Forelimb muscle (tissue), 1 donor: ENCODE measurements at places on chromosomes 13 and 19.

- DNase-seq = no peak
Observed at GRCh38 chr13:37345869-37346268, 240.4 kb upstream of the CSNK1A1L start.

DNA sequence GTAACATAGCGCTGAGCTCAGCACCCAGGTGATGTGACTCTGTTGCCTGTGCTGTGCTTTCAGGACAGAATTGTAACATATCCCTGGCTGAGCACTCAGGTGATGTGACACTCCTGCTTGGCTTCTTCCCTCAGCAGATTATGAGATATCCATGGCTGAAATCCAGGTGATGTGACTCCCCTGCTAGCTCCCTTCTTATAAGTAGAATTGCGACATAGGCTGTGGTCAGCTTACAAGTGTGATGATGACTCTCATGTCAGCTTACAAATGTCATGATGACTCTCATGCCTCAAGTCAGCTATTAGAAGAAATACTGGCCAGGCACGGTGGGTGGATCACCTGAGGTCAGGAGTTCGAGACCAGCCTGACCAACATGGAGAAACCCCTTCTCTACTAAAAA lies 14.3 kb upstream of the ZNF429 start:
- DNase-seq = no peak

DNA sequence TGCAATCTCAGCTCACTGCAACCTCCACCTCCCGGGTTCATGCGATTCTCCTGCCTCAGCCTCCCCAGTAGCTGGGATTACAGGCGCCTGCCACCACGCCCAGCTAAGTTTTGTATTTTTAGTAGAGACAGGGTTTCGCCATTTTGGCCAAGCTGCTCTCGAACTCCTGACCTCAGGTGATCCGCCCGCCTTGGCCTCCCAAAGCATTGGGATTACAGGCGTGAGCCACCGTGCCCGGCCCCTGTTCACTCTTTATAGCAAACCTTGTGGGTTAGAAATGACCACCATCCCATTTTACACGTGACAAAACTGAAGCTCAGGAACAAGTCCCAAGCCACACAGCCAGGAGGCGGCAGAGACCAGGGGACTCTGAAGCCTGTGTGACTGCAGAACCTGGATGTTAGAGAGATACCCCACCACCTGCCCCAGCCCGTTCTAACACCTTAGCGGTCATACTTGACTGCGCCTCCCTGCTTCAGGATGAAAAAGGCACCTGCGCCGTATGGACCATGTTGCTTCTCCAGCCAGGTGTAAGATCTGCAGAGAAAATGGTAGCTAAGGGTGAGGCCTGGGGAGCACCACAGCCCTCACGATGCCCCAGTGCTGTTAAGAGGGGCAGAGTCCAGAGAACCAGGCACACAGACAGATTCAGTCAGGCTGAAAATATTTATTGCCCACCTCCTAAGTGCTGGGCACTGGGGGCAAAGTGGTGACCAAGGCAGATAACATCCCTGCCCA lies 3.6 kb downstream of the DMAC2 start:
- DNase-seq = no peak

DNA sequence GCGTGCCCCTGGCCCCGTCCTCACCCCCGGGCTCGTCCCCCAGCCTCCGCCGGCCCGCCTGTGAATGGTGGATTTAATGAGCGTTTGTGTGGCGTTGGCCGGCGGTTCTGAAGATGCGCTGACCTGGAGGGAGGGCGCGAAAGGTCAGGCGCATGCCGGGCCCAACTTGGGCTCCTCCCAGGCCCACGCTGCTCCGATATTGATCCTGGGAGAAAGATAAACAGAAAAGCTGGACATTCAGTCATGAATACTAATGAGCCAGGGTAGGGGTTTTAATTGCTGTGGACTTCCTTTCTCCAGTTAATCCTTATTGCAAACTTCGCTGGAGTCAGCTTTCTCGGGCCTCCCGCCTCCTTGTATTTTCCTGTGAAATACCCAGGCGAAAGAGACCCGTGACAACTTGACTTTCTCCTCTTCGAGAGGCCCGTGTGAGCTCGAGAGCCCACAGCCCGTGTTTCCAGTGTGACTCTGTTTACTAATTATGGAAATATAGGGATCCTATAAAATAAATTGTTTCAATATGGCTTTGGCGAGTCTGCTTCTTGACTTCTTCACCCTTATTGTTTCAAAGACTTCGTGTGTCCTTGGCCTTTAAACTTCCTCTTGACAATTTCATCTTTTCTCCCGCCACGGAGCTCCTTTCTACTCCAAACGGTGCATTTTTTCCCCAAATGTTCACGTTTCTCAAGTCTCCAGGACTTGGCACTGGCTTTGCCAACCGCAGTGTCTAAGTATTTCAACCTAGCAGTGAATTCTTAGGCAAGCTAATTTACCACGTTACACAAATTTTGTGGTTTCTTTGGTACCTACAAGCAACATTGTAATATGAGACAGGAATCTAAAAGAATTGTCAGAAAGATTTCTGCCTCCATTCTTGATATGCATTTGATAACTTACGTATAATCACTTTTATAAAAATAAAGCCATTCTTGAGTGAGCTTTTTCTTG lies 10.5 kb downstream of the ZIC2 start:
- DNase-seq = no peak

GRCh38 chr13:28488376-28489005 lies 6.4 kb downstream of the FLT1 start:
- DNase-seq = no peak

GRCh38 chr19:19490214-19490968 lies 25.0 kb downstream of the TSSK6 start:
- DNase-seq = peak; percentile 84

DNA sequence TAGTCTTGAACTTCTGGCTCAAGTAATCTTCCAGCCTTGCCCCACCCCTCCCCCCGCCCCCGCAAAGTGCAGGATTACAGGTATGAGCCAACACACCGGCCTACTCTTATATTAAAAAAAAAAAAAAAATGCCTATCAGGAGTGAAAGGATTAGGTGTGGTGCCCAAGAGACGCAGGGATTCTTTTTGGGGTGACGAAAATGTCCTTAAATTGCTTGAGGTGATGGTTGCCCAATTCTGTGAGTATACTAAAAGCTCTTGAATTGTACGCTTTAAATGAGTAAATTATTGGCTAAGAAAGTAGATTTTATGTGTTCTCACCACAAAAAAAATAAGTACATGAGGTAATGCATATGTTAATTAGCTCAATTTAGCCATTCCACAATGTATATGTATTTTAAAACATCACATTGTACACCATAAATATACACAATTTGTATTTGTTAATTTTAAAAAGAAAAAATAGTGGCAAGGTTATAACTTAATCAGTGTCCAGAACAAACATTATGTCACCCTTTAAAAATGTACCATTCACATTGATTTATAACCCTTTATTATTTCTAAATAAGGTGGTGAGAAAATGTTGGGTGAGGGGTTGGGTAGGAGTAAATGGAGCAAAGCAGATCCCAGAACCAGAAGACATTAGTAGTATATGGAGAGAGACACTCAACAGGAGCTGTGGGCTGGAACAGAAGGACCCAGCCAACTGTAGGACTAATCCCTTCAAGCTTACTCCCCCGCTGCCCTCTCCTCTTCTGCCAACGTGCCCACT lies 3.9 kb downstream of the IGSF23 start:
- no peak for DNase-seq

GRCh38 chr13:21579754-21580316 lies 24.1 kb downstream of the MICU2 start:
- no peak for DNase-seq

- DNase-seq = no peak
Observed at GRCh38 chr13:101896541-101896940, 444.1 kb downstream of the ITGBL1 start.

GRCh38 chr13:70616847-70617246 lies 508.6 kb upstream of the KLHL1 start:
- no peak for DNase-seq

DNA sequence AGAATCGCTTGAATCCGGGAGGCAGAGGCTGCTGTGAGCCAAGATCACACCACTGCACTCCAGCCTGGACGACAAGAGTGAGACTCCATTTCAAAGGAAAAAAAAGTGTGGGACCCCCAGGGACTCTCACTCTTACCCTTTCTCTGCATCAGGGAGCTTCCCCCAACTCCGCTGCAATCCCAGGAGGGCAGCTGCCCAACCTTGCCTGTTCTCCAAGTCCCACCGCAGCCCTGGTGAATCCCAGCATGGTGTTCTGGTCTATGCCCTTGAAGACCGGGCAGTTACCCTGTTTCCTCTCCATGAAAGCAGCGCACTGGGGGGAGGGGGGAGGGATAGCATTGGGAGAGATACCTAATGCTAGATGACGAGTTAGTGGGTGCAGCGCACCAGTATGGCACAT lies 35.7 kb upstream of the DPRX start:
- DNase-seq = no peak

- no peak for DNase-seq
Observed at GRCh38 chr13:50446611-50447010, 396.9 kb downstream of the DLEU7 start.

- DNase-seq = no peak
Observed at GRCh38 chr13:111971891-111972780, 94.8 kb upstream of the SOX1 start.

- DNase-seq = no peak
Observed at GRCh38 chr13:79196843-79197242, 209.2 kb downstream of the RBM26 start.

DNA sequence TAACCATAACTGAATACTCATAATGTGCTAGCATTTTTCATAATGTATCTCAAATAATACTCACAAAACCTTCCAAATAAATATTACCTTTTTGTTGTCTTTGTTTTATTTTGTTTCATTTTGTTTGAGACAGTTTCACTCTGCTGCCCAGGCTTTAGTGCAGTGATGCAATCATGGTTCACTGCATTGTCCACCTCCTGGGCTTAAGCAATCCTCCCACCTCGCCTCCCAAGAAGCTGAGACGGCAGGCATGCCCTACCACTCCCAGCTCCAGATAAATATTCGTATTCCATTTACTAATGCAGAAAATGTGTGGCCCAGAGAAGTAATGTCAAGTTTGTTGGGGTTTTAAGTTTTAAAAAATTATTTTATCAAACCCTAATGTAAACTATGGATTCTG lies 739.1 kb downstream of the GPC5 start:
- no peak for DNase-seq

DNA sequence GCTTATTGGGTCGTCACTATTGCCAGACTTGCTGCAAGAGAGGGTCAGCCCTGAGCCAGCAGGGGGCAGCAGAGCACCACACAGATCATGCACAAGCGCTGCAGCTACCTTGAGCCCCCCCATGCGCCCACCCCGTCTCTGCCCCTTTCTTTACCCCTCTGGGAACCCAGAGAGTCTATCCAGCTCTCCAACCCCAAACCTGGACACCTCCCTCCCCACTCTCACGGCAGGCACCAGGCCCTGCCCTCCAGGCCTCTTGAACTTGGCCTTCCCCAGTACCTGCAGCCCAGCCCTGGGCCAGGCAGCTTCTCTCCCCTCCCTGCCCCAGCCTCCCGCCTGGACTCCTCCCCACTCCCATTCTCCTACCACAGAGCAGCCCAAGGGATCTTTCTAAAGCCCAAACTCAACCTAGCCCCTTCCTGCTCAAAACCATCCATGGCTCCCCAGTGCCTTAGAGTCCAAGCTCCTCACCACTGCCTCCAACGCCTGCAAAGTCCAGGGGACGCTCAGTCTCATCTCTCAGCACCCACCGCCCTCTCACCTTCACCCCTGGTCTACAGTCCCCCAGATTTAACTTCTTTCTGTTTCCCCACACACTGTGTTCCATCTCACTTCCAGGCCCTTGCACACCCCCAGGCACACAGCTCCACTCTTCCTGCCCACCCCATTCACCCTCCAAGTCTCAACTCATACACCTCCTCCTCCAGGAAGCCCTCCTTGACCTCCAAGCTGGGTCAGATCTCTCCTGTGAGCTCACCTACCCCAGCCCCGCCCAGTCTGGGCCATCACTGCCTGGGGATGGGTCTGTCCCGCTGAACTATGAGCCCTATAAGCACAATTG lies 9.4 kb upstream of the CEACAM16 start:
- no peak for DNase-seq

- DNase-seq = no peak
Observed at GRCh38 chr19:10655457-10656312, 1.5 kb downstream of the ILF3 start.

DNA sequence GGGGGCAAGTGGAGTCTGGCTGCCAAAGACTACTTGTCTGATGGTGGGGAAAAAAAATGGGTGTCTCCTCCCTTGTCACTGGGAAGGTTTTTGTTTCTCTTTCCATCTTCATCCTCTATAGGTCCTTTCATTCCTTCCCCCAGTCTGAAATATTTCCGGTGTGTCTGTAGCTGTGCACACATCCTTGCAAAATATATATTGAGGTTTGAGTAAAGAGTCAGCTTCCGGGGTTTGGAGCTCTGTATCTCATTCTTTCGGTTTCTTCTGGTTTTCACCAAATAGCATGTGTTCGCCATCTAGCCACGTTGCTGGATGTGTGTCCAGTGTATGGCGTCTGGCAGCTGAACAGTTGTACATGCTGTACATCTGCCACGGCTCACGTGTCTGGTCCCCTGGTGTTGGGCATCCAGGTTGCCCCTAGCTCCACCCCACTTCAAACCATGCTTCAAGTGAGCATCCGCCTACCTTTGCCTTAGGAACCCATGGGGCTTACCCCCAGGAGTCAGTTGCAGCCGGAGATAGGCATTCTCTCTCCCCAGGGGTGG lies 142.2 kb downstream of the SIPA1L3 start:
- DNase-seq = no peak

- no peak for DNase-seq
Observed at GRCh38 chr19:1399079-1399478, 2.3 kb downstream of the GAMT start.

DNA sequence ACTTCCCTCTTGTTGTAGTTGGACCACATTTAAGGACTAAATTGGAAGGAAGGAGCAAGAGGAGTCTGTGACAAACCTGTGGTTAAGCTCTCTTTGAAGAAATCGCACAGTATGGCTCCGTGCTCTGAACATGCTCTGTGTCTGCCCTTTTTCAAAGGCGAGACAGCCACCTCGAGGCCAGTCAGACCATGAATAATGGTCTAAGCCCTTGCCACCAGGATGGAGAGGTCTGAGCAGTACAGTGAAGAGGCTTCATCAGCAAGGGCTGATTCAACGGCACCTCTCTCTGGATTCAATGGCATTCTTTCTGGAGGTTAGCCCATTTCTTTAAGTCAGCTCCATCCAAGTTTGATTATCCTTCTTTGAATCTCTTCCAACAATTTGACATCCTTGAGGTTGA lies 30.9 kb downstream of the FAM216B start:
- no peak for DNase-seq

DNA sequence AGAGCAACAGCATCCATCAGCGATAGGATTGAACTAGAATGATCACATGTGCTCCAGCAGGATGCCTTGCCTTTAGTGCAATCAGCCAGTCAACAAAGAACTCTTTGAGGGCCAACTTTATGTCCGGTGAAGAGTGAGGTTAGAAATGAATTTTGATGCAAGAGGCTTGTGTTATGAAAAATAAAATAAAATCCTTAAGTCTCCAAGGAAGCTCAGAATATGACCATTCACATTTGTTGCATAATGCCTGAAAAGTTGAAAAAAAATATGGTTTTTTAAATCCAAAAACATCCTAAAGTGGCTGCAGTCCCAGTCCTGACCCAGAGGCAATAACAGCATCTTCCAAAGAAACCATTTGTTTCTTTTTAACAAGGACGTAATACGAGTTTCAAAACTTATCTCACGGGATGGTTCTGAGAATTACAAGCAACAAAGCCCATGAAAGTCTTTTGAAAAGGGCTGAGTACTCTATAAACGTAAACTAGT lies 61.3 kb downstream of the DCLK1 start:
- DNase-seq = peak; percentile 88

GRCh38 chr13:27006519-27007161 lies 165.0 kb downstream of the USP12 start:
- DNase-seq = no peak
